Esophagus squamous epithelium (tissue), 5 donors: ENCODE measurements at places on chromosomes 11 and 22. TPM values are rescaled to one million over a fixed set of nuclear protein-coding genes. Genes with fewer than 3 reads are reported as not detected.

TEX54 gene
- not detected for total RNA-seq

SVIP gene
- total RNA-seq: 11.3 TPM

CARD18 gene
- 1.2 TPM for total RNA-seq

DNA sequence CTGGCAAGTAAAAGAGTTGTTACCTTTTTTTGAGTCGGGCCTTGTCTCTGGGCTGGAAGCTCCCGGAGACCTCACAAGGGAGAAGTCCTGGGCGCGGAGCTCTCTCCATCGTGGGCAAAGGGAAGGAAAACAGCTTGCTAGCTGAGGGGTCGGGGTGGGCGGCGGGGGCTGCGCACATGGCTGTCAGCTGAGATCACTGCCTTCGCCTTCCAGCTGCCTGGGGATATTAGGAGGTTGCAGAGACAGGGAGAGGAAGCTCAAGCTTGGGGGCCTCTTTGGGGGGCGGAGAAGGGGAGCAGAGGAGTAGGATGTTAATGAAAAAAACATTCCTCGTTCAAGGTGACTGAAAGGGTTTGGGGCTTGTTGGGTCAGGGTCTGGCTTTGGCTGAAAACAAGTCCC, 49.2 kb upstream of the ALX4 start:
- H3K4me3 ChIP-seq: no peak overlapping the region
- H3K36me3 ChIP-seq: no peaks in the 10 kb centered on the region
- H3K27me3 ChIP-seq: peaks cover 48% of the 10 kb centered on the region

DNA sequence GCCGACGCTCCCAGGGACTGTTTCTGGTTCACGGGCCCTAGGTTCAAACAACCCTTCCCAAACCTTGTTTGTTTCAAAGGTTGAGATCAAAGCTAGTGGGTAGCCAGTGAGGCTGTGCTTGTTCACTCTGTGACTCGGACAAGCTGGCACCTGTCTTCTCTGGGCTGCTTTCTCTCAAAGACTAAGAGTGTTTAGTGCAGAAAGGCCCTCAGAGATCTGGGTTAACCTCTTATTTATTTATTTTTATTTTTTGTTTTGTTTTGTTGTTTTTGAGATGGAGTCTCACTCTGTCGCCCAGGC, 13.0 kb upstream of the MALAT1 start:
- H3K27me3 ChIP-seq: no peaks in the 10 kb centered on the region
- peak overlapping the region; percentile 100 for H3K27ac ChIP-seq
- no peaks in the 10 kb centered on the region for H3K36me3 ChIP-seq
- H3K4me1 ChIP-seq: peaks cover 50% of the 10 kb centered on the region
- no peak for DNase-seq
- no peak overlapping the region for H3K4me3 ChIP-seq
